Breast epithelium (tissue), 4 donors: ENCODE measurements at places on chromosomes 5 and 9. TPM values are rescaled to one million over a fixed set of nuclear protein-coding genes. Genes with fewer than 3 reads are reported as not detected.

DNA sequence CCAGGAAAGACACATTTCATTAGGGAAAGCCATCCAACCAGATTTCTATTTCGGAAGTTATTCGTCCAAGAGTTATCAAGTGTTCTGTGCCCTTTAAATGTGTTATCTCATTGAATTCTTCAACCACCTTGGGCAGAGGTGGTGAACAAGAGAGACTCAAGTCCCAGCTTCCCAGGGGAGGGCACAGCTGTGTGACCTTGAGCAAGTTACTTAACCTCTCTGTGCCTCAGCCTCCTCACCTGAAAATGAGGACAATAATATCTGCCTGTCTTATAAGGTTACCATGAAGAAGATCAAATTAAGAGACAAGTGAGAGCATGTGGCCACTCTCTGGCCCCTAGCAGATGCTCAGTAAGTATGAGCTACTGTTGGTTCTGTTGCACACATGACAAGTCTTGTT, 37.4 kb downstream of the WHRN start:
- no peaks in the 10 kb centered on the region for H3K4me1 ChIP-seq
- no peak for DNase-seq
- H3K27ac ChIP-seq, result no peak overlapping the region
- H3K4me3 ChIP-seq, result no peak overlapping the region
- no peaks in the 10 kb centered on the region for H3K36me3 ChIP-seq

DNA sequence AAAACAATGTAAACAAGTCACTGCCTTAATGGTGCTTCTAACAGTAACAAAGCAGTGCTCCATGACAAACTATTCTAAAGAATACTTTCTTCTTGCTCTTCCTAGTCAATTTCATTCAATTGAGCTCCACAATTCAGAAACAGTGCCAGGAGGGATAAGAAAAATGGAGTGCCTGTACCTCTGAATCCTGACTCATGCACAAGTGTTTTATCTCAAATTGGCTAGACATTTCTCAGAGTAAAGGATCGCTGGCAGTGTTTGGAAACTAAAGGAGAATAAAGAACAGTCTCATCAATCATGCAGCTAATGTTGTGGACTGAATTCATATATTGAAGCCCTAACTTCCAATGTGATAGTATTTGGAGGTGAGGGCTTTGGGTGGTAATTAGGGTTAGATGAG, 27.6 kb downstream of the SLC25A51 start:
- H3K36me3 ChIP-seq, result no peaks in the 10 kb centered on the region
- H3K4me3 ChIP-seq, result no peak overlapping the region
- no peaks in the 10 kb centered on the region for H3K27me3 ChIP-seq
- H3K27ac ChIP-seq, result no peak overlapping the region
- H3K4me1 ChIP-seq, result no peaks in the 10 kb centered on the region

GRCh38 chr5:168408561-168409305, 77.5 kb upstream of the RARS1 start:
- peak overlapping the region; percentile 75 for H3K27ac ChIP-seq
- H3K4me1 ChIP-seq, result peaks cover 8% of the 10 kb centered on the region
- H3K27me3 ChIP-seq, result no peaks in the 10 kb centered on the region
- no peaks in the 10 kb centered on the region for H3K36me3 ChIP-seq

Gene UAP1L1
- 12.0 TPM for total RNA-seq

Gene ANKRD31
- 0.66 TPM for total RNA-seq

DNA sequence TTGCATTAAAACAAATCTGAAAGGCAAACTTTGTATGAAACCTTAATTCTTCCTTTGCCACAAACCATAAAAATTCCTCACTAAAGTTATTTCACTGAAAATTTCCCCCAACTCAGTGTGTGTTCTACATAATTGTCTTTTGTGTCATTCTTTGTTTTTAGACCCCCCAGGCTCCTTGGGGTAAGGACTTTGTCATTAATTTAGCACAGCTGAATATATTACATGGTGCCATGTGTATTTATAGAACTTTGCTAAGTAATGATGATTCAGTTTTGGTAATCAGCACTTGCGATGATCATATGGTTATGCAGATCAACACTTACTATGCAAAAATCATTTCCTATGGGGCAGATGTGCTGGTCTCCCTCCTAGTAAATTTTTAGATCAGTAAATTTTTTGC, 712.1 kb upstream of the MEF2C start:
- no peaks in the 10 kb centered on the region for H3K36me3 ChIP-seq
- H3K27me3 ChIP-seq, result no peaks in the 10 kb centered on the region
- H3K4me1 ChIP-seq, result no peaks in the 10 kb centered on the region

Gene NUTM2G
- not detected for total RNA-seq
